ENCODE measurements at places on chromosomes 5 and 9. TPM values are rescaled to one million over a fixed set of nuclear protein-coding genes. Genes with fewer than 3 reads are reported as not detected.
A peak's percentile ranks its signal among the peaks of the same experiment; 100 is the strongest.

ZBED3 gene
- 1.4 TPM for polyA plus RNA-seq

GRCh38 chr5:58891086-58891970, 308.5 kb downstream of the RAB3C start:
- DNase-seq, result peak; percentile 38

CEL gene
- polyA plus RNA-seq, result not detected

TEK gene
- polyA plus RNA-seq, result not detected

DNA sequence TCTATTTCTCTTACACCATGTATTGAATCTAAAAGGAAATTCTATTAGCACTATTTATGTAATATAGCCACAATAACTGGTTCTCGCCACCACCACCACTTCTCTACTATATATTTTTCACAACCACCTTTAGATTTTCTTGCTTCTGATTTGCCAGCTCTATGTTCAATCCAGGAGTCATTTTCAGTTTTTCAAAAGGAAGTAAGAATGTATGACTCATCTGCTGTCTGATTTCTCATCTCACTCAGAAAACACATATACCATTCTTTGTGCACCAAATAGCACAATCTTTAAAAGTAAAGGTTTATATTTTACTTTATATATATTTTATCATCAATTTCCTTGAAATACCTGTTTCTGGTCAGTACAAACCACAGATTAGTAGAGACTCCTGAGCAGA, 1127.5 kb downstream of the TAF11L14 start:
- DNase-seq, result no peak

- no peak for DNase-seq
Measured at GRCh38 chr9:129398961-129399633, 221.0 kb upstream of the IER5L start.

DNA sequence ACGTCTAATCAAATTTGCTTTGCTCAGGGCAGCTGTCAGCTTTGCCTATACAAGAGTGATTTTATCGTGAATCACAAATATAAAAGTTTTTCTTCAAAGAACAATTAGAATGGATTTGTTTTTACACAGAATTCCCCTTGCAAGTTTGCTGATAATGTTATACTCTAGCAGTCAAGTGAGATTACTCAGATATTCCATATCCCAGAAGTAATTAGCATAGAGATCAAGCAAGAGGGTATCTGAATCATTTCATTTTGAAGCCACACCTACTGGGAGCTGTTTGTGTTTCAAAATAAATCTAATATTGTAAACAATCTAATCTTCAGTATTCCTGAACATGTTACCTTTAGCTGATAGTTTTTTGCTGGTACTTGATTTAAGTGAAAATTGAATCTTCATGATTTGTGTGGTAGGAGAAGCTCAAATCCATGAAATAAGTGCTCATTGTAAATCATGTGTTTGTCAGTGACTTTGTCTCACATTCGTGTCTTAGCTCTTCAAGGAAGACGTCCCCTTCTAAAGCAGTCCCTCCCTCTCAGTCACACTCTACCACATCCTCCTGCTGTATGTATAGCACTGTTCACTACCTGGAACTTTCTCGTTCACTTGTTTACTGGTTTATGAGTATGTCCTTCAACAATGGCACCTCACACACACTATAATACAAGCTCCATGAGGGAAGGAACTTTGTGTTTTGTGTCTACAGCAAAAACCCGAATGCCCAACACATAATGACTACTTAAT, 3.3 kb upstream of the TTC39B start:
- peak; percentile 65 for DNase-seq

DNA sequence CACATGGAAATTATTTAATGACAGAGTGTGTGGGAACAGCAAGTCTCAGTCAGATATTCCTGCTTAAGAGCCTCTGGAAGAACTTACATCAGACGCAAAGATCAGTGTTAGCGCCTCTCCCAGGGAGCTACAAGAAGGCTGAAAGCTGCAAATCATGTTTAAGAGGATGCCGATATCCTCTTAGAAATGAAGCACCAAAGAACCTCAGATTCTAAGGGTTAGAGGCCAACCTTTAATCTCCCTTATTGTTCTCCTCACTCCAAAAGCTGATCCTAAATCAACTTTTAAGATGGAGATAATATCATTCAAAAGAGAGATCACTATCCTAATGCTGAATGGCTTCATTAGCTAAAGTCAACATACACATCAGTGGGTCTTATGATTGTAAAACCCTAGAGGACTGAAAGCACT, 160.6 kb downstream of the NFIB start:
- no peak for DNase-seq

Measured in naive thymus-derived CD4-positive, alpha-beta T cell (primary cell).